ENCODE measurements at places on chromosomes 1 and 21.

DNA sequence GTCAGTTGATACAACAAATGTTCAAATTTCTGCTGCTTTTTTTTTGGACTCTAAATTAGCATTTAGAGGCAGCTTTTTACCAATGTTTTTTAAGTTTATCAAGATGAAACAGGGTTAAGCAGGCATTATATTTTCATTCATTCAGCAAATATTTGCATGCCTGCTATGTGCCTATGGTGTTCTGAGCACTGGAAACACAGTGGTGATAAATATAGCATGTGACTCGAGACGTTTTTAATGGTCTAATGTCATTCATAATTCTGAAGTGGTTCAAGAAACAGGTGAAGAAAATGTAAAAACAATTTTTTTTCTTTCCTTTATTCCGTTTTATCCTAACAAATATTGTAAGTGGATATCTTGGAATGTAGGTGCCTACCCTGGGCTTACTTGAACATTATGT, 26.8 kb downstream of the NEK7 start:
- DNase-seq: no peak

GRCh38 chr1:56472860-56473259, 106.5 kb downstream of the PLPP3 start:
- DNase-seq: no peak

GRCh38 chr1:224357626-224358124, 996 bp downstream of the CNIH4 start:
- no peak for DNase-seq

DNA sequence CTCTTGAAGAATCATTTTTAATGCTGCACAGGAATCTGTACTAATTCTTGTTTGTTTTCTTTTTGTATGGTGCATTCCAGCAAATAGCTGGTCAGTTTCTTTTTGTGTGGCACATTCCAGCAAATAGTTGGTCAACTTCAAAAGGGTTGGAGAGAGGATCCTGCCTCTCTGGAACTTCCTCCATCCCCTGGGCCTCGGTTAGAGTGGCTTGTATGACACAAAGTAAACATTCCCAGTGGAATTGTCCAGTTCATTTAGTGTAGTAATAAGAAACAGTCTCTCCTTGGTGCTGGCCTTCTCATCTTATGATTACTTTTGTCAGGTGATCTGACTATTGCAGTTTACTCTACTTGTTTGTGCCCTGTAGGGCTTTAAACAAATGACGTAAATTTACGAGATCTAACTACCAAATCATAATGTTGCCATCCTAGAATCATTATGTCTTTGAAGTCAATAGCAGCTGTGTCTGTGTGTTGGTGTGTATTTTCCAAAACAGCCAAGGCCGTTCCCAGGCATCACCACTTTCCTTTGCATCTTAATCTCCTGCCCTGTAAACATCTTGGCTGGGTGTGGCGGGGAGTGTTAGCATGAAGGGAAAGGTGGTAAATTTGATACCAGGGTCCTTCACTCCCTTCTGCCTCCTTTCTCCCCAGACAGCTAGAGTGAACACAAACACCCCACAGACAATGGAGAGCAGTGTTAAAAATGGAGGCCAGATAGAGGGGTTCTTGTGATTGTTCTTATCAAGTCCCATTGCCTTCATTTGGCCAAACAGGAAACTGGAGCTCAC, 77.9 kb downstream of the CDC7 start:
- no peak for DNase-seq

GRCh38 chr1:206833106-206833680, 32.2 kb upstream of the IL20 start:
- no peak for DNase-seq

GRCh38 chr1:151989211-151989862, 4.3 kb downstream of the S100A10 start:
- DNase-seq: no peak

GRCh38 chr1:46643368-46643775, 24.8 kb downstream of the ATPAF1 start:
- no peak for DNase-seq

DNA sequence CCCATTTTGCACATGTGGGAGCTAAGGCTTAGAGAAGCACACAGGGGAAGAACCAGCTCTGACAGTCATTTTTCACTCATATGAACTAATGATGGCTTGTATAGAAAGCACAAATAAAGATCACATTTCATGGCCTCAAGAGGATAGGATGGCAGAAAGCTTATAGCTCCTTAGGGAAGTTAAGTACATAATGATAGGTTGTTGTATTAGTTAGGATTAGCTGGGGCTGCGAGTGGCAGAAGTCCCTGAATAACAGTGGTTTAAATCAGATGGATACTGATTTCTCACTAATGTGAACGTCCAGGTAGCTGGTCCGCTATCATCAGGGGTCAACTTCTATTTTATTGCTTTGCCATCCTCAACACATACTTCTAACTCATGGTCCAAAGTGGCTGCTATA, 284.0 kb downstream of the RPS6KC1 start:
- DNase-seq: no peak

DNA sequence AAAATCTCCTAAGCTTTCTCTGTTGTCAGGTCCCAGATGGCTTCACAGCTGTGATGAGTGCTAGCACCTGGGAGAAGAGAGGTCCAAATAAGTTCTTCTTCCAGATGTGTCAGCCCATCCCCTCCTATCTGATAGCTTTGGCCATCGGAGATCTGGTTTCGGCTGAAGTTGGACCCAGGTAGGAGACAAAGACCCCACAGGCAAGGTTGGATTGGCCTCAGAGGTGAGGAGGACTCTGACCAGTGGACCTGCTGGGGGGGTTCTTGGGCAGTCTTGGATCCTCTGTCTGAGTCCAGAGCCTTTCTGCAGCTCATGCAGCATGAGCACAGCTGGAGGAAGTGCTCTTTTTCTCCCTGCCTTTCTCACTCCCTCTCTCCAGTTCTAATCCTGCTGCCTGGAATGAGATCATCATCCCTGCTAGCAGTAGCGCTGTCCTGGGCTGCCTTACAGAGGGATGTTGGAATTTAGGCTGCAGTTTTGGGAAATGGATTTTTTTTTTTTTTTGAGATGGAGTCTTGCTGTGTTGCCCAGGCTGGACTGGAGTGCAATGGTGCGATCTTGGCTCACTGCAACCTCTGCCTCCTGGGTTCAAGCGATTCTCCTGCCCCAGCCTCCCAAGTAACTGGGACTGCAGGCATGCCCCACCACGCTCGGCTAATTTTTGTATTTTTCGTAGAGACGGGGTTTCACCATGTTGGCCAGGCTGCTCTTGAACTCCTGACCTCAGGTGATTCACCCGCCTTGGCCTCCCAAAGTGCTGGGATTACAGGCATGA, 7.1 kb downstream of the RNPEP start:
- no peak for DNase-seq

DNA sequence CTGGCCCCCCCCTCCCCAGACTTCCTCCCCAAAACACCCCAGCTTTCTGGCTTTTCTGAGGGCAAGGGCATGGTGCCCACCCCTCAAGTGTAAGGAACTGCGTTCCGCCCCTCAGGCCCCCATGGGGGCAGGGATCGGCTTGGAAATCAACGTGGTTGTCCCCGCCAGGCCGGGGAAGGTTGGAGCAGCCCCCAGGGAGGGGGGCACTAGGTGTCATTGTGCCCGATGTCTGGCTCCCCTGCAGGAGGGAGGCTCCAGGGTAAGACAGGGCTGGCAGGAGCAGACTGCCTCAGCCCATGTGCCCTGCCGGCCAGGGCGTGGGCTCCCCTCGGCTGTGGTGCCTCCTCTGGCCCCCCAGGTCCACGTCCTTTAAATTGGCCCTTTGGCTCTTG, 7.4 kb upstream of the TFAP2E start:
- DNase-seq: no peak

DNA sequence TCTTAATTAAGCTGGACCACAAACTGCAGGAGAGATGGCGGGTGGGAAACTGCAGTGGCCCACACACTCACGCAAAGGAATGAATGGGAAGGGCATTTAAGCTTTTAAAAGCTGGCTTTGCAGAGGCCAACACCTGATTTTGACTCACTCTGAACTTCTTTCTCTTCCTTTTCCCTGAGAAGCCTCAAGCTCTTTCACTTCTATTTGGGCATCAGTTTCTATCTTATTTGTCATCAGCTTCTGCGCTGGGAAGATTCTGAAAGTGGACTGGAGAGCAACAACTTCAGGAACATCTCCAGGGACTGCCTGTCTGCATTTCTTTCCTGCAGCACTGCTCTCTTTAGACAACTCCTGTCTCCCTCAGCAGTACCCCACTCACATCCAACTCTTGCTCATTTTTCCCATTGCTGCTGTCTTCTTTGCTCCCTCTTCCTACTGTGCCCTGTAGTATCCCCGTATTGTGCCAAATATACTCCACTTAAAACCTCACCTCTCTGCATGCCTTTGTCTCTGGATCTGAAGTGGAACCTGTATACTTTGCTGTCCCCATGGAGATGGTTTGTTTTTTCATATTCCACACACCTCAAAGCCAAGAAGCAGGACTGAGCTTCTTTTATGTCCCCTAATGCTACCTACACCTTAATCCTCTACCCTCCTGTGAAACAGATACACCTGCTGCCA, 143.3 kb upstream of the JUN start:
- DNase-seq: no peak

GRCh38 chr21:29299046-29299915, 559 bp downstream of the BACH1 start:
- DNase-seq: peak; percentile 41

DNA sequence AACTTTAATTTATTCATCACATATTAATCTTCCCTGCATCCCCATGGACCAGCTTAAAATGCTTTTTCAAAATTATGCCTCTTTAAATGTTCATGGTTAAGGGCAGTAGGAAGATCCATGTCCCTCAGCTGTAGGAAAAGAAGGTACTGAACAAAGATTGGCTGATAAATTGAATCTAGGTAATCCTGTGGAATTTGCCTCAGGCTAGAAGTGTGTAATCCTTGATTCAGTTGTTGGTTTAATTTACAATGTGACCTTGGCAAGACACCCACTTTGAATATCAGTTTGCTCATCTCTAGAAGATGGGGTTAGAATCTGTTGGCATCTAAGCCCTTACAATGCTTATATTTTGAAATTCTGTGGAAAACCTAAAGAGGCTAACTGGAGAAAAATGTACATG, 6.1 kb downstream of the TTC4 start:
- no peak for DNase-seq

DNA sequence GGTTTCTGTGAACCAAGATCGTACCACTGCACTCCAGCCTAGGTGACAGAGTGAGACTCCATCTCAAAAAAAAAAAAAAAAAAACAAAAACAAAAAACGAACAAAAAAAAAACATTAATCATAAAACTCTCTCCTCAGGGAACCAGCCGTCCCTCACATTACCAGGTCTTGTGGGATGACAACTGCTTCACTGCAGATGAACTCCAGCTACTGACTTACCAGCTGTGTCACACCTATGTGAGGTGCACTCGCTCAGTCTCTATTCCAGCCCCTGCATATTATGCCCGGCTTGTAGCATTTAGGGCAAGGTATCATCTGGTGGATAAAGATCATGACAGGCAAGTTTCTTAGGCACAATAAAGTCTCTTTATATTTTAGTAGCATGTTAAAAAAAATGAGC, 32.3 kb upstream of the AGO1 start:
- no peak for DNase-seq

DNA sequence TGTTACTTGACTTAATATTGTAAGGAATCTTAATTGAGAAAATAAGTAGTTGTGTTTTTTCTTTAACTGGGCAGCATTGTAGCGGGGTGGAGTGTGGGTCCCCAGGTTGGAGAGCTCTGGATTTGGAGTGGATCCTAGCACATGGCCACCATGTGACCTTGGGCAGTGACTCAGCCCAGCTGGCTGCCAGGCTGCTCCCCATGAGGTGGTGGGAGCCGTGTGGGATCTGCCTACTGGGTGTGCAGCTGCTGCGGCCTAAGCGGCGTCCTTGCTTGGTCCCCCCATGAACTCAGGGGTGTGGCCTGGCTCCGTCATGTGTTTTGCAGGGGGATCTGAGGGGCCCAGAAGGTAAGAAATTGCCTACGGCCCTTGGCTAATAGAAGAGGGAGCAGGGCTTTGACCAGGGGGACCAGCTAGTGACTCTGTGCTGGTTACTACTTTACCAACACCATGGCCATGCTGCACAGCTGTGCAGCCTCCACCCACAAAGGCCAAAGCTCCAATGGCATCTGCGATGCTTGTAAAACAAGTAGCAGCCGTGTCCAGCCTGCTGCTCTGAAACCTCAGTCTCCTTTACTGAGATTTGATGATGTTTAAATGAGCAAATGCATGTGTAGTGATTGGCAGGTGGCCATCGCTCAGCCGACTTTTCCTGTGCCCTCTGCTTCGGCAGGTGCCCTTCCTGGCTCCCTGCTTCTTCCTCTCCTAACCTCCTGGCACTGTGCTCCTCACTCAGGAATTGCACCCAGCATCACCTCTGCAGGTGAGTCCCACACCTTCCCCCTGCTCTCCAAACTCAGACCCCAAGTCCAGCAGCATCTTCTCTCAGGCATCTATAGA, 68.3 kb downstream of the ADARB1 start:
- DNase-seq: no peak

GRCh38 chr1:200893411-200893901, 1.2 kb upstream of the INAVA start:
- no peak for DNase-seq

DNA sequence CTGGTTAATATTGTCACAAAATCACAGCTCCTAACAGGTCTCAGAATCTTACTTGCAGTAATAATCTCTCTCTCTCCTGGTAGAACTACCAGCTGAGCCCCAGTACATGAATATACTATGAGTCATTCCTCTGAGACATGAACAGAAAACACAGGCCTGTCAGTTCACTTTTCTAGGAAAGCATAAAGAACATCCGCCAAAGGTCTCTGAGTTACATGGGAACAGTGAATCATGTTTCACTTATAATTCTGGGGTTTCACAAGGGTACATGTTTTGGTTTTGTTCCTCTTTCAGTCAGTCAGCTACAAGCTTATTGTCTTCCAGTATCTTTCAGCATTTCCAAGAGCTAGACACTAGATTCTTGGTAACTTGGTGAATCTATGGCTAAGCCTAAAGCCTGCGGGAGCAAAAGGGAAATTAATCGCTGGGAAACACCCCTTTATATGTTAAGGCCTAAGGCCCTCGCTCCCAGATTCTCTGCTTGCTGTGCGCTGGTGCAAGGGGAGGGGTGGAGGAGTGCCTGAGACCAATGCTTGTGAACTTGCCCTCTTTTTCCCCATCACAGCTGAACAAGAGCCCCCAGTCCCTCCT, 31.7 kb downstream of the IFNGR2 start:
- peak; percentile 7 for DNase-seq

DNA sequence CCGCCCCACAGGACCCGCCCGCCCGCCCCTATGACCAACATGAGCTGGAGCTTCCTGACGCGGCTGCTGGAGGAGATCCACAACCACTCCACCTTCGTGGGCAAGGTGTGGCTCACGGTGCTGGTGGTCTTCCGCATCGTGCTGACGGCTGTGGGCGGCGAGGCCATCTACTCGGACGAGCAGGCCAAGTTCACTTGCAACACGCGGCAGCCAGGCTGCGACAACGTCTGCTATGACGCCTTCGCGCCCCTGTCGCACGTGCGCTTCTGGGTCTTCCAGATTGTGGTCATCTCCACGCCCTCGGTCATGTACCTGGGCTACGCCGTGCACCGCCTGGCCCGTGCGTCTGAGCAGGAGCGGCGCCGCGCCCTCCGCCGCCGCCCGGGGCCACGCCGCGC, 7.9 kb upstream of the IBA57 start:
- DNase-seq: no peak

GRCh38 chr1:184768467-184768866, 13.8 kb upstream of the EDEM3 start:
- no peak for DNase-seq

GRCh38 chr1:101980974-101981373, 15.8 kb downstream of the OLFM3 start:
- no peak for DNase-seq
